Prostate gland (tissue), 2 donors: ENCODE measurements at places on chromosomes 7 and 10. TPM values are rescaled to one million over a fixed set of nuclear protein-coding genes. Genes with fewer than 3 reads are reported as not detected.
A peak's percentile ranks its signal among the peaks of the same experiment; 100 is the strongest.

MYPN gene
- 1.8 TPM for total RNA-seq

SPDYE6 gene
- 0.85 TPM for total RNA-seq

GRCh38 chr7:106029451-106029850 is 66.4 kb downstream of the CDHR3 start:
- H3K4me1 ChIP-seq, result no peaks in the 10 kb centered on the region
- no peak for DNase-seq
- no peak overlapping the region for H3K4me3 ChIP-seq
- H3K36me3 ChIP-seq, result no peaks in the 10 kb centered on the region
- no peaks in the 10 kb centered on the region for H3K27me3 ChIP-seq

DNA sequence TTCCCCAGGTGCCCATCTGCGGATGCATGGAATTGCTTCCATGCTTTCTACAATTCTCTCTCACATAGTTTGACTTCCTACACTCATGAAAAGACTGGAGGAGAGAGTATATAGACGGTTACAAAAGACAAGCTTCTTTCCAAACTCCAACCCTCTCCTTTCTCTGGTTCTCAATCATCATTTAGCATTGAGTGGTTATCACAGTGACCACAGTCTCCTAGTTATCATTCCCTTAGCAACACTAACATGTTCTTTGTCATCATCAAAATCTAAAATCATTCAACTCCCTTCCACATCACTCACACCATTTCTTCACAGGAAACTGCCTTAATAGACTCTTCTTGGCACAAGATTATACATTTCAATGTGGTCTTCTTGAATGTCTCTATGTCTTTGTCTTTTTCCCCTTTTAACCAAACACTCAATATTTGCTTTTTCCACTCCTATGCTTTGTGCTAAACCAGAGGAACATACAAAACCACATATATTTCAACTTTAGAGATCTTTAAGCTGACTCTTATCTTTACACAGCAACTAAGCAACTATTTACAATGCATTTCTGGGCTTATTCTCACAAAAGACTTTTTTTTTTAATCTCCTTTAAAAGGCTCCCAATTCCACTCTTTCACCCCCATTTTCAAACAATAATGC is 126.3 kb downstream of the CNOT4 start:
- H3K4me3 ChIP-seq, result no peak overlapping the region
- no peak overlapping the region for H3K27ac ChIP-seq
- no peak for DNase-seq
- H3K27me3 ChIP-seq, result no peaks in the 10 kb centered on the region

DNA sequence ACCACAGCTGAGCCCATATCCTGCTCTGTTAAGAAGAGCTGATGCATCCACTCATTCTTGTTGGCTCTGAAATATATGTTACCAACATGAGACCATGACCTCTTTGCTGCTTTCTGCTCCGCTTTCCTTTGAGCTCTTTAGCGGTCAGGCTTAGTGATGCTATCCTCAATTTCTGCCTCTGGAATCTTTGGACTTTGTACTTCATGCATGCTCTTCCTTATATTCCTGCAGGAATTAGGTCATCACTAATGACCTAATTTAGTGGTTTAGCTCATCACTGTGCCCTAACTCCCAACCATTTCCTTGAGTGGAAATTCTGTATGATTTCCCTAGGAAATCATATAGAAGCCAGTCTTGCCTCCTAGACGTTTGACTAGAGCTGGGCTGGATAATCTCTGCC is 119.5 kb downstream of the AOAH start:
- H3K36me3 ChIP-seq, result no peaks in the 10 kb centered on the region
- DNase-seq, result no peak
- no peaks in the 10 kb centered on the region for H3K4me1 ChIP-seq
- no peak overlapping the region for H3K4me3 ChIP-seq
- H3K27ac ChIP-seq, result no peak overlapping the region
- H3K27me3 ChIP-seq, result no peaks in the 10 kb centered on the region

- no peaks in the 10 kb centered on the region for H3K36me3 ChIP-seq
- peak overlapping the region; percentile 53 for H3K27ac ChIP-seq
- H3K4me1 ChIP-seq, result no peaks in the 10 kb centered on the region
Measured at GRCh38 chr10:35447693-35448407, 111.5 kb downstream of the CCNY start.

DNA sequence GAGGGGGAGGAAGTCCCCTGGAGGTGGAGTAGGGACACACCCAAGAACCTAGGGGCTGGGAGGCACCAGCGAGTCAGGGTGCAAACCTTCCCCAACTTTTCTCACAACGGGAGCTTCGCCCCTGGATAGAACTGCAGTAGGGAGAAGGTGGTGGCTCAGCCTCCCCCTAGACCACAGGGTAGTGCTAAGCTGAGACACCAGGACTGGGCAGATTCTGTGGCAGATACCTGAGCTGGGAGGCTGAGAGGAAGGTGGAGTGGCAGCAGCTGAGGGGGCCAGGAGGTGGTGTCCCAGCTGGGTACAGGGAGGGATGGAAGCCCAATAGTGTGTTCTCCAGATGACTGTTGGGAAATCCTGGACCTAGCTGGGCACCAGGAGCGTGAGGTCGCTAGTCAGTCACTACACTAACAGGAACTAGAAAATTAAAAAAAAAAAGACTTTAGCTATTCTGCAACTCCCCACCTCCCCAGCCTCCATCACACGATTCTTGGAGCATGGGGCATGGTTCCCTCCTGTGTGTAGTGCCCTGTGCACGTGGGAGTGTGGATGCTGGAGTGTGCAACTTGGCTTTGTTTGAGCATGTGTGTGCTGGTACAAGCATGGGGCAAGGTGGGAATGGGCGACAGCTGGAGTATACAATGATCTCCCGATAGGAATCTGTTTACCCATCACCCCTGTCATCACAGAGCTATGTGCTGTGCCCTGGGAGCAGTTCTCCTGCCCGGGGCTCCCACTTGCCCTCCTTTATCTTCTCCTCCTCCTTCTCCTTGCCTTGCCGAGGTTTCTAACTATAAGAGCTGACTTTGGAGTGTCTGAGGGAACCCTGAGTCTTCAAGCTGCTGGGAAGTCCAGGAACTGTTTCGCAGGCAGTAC is 8.8 kb upstream of the TRPV6 start:
- H3K27me3 ChIP-seq, result no peaks in the 10 kb centered on the region
- no peaks in the 10 kb centered on the region for H3K36me3 ChIP-seq
- DNase-seq, result no peak
- no peak overlapping the region for H3K4me3 ChIP-seq
